ENCODE measurements at places on chromosomes 5 and 9.
A peak's percentile ranks its signal among the peaks of the same experiment; 100 is the strongest.

- DNase-seq: no peak
These were observed 76.7 kb upstream of the IFNE start for GRCh38 chr9:21558615-21559401.

- no peak for DNase-seq
These were observed 27.0 kb downstream of the CNOT8 start for GRCh38 chr5:154885439-154885838.

DNA sequence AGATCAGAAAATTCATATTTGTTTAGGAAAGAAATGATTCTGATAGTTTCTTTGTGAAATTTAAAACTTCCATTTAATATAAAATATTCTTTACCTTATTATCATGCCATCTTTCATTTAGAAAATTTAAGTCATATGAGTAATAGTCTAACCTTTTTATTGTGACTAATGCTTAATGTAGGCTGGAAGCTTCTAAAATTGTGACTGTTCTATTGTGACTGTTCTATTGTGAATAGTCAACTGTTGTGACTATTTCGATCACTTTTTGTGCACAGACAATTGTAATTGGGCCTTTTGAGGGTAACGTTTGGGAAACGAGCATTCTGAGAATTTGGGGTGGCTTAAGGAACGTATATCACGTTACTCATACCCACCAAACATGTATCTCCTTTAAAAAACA is 100.0 kb downstream of the PARP8 start:
- no peak for DNase-seq

GRCh38 chr5:21910731-21911130 is 942.4 kb downstream of the CDH12 start:
- no peak for DNase-seq

DNA sequence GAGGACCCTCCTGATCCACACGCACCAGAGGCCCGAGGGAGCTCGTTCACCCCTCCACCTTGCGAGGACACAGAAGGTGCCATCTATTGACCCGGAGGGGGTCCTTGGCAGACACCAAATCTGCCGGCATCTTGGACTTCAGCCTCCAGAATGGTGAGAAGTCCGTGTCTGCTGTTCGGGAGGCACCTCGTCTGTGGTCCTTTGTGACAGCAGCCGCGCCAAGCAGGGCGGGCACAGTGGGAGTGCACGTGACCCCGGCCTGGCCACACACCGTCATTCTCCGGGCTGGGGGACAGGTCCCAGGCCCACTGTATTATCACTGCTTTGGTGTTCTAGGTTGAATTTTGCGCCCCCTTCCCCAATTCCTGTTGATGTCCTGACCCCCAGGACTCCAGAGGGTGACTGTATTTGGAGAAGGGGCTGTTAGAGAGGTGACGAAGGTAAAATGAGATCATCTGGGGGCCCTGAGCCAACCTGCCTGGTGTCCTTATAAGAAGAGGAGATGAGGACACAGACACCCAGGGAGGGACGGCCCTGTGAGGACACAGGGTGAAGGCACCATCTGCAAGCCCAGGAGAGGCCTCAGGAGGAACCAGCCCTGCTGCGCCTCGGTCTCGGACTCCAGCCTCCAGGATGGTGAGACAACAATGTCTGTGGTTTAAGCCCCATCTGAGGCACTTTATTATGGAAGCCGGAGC is 15.7 kb downstream of the LPCAT1 start:
- DNase-seq: no peak

DNA sequence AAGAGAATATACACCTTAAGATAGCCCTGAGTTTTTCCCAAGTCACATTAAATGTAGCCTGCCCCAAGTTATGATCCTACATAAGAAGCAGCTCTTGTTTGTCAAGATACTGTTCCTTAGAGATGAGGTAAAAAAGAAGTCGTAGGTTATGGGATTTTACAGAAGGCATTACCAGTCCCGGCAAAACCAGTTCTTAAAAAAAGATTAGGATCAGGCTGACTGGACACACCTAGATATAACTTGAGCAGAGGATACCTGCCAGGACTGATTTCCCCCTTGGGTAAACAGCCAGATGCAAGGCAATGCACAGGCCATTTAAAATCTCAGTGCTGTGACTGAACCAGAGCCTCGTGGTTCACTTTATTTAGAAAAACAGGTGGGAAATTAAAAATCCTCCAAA is 14.1 kb upstream of the SEMA5A start:
- no peak for DNase-seq

DNA sequence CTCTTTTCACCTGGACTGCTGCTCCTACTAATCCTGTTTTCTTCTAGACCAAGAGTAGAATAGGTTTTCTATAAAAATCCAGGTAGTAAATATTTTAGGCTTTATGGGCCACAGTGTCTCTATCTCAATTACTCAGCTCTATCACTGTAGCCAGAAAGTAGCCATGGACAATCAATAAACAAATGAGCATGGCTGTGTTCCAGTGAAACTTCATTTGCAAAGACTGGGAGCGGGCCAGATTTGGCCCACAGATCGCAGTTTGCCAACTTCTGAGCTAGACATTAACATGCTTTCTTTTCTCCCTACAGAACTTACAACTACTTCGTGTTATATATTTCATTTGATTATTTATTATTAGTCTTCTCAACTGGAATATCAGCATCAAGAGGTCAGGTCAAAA is 30.2 kb downstream of the BRINP1 start:
- no peak for DNase-seq

DNA sequence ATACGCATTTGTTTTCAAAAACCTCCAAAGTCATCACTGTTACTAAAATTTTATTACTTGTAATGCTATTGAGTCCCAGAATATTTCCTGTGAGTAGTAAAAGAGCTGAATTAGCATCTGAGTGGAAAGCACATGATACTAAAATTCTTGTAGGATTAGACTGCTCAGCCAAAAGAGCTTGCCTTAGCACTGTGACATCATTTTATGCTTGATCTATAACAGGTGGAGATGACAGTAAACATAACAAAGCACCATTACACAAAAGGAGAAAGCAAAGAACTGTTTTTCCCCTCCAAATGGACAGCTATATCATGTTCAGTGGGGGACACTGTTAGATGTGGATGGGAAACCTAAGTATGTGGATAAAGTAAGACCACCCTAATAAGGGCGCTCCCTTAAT is 5.8 kb upstream of the JAK2 start:
- peak; percentile 33 for DNase-seq

- no peak for DNase-seq
These were observed 163.6 kb downstream of the COMMD10 start for GRCh38 chr5:116248432-116248831.

DNA sequence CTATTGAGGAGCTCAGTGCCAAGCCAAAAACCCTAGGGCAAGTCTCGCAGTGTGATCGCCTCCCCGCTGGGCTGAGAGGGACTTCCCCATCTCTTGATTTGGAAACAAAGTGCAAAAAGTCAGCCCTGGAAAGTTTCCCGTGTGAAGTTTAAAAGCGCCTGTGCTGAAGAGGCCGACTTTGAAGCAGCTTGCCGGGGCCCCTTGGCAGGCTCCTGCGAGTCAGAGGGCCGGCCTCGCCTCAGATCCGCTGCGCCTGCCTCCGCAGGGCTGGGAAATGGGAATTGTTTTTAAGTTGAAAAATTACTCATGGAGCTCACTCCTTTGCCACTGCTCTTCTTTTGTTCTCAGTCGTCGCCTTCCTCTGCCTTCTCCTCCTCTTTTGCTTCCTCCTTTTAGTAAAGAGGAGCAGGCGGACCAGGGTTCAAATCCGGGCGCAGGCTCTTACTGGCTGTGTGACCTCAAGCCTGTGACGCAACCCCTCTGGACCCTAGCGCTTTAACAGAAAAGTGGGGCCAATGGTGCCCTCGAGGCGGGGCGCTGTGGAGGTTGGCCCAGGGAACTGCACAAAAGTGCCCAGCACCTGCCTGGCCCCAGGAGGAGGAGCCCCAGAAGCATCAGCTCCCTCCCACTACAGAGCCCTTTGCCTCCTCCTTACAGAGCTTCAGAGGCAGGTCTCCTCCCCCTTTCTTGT is 14.7 kb upstream of the LHX2 start:
- no peak for DNase-seq

DNA sequence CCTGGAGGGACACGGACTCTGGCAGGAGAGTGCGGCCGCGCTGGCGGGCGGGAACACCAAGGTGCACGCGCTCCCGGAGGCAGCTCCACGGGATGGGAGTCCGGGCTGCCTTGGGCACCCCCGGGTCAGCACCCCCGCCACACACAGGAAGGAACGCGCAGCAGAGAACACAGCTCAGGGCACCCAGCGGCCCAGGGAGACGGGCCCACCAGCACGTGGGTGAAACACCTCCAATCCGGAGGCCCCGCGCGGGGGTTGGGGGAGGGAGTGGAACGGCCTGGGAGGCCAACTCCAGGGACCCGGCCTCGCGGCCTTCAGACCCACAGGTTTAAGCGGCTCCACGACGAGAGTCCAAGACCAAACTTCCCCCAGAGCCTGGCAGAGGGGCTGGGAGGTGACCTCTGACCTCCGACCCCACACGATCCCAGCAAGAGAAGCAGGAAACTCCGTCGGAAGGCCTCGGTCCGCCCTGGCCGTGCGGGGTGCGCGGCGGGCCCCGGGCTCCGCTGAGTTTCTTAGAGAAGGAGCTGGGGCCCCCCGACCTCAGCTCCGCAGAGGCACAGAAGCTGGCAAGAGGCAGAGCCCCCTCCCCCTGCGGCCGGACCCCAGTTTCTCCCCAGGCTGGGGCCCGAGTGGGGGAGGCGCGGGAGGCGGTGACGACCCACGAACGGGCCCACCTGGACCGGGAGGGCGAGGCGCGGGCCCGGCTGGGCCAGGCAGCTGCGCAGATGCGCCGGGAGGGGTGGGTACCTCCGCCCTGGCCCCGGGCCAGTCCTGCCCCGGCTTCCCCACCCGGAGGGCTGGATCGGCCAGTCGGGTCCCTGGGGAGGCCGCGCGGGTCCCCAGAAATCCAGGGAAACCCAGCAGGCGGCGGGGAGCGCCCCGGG is 851 bp downstream of the NACC2 start:
- no peak for DNase-seq

DNA sequence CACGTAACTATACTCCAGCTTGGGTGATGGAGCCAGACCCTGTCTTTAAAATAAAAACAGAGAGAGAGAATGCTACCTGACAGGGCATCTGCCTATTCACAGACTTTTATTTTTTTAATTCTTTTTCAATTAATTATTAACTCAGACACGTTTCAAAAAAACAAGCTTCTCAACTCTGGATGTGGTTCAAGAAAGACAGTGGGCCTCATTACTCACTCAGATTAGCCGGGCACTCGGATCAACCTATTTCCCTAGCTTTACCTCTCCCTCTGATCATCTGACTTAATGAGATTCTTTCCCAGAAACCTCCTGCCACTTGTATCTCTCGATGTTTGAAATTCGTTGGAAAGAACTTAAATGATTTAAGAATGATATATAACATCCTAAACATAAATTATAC is 134.1 kb downstream of the TRPM6 start:
- no peak for DNase-seq

GRCh38 chr9:94169968-94170367 is 85.7 kb downstream of the PTPDC1 start:
- DNase-seq: no peak

- DNase-seq: peak; percentile 9
These were observed 269.1 kb downstream of the FANCC start for GRCh38 chr9:95048225-95049087.

Data from skin of body (tissue), 3 donors.